ENCODE measurements at places on chromosomes 6 and 20.

GRCh38 chr6:96760153-96760687 is 77.1 kb downstream of the GPR63 start:
- DNase-seq = no peak

GRCh38 chr6:101689156-101689555 is 295.6 kb downstream of the GRIK2 start:
- no peak for DNase-seq

DNA sequence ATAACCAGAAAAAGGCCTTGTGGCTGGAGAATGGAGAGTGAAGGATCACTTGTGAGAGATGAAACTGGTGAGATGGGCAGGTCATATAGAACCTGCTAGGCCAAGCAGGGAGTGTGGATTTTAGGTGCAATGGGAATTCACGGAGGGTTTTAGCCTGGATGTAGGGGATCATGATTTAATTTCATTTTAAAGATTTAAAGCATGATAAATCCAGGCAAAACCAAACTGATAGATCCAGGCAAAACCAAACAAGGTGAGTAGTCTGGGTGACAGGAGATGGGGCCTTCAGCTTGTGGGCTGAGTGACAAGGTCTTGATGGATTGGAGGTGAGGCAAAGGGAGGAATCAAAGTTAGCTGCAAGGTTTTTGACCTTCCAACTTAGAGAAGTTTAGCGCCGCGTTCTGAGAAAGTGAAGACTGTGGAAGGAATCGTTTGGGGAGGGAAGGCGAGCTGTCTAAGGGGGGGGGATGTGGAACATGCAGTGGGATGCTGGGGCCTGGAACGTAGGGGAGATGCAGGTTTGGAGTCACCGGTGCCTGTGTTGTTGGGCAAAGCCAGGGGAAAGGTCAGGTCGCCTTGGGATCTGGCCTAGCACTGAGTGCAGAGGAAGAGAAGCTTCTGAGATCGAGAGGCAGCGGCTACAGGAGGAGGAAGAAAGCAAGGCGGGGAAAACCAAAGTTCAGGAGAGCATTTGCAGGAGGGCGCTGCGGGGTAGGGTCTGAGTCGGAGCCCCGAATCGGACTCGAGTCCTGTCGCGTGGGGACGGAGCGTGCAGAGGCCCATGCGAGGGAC is 1.3 kb upstream of the PLCG1 start:
- DNase-seq = no peak

GRCh38 chr6:146590492-146590891 is 8.3 kb upstream of the ADGB start:
- DNase-seq = no peak

- DNase-seq = no peak
These were observed 451.7 kb downstream of the QKI start for GRCh38 chr6:163866192-163866591.

GRCh38 chr6:159739341-159739740 is 12.0 kb downstream of the WTAP start:
- no peak for DNase-seq

DNA sequence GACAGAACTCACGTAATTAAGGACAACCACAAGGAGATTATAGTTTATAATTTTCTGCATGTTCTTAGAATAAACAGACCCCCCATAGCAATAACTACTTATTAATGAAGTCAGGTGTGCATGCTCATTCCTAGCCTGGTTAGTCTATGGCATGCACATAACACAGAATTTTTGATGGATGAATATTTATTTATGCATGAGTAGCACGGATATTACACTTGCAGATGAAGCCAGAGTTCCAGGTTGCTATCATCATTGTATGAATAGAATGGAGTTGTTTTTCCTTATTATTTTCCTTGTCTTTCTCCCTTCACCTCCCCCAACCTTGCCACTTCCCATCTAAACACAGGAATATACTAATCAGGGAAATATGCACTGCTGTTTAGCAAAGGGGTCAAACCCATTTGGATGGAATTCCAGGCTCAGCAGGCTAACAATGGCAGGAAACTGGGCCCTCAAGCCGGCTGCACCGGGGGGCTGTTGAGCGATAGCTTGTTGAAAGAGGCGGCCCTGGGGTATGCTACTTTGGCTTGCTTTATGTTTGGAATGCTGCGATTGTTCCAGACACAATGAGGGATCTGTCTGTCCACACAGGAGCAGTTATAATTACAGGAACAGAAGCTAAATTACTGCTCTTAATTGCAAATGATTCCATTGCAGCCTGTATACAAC is 112.6 kb downstream of the TMEM170B start:
- DNase-seq = peak; percentile 51

DNA sequence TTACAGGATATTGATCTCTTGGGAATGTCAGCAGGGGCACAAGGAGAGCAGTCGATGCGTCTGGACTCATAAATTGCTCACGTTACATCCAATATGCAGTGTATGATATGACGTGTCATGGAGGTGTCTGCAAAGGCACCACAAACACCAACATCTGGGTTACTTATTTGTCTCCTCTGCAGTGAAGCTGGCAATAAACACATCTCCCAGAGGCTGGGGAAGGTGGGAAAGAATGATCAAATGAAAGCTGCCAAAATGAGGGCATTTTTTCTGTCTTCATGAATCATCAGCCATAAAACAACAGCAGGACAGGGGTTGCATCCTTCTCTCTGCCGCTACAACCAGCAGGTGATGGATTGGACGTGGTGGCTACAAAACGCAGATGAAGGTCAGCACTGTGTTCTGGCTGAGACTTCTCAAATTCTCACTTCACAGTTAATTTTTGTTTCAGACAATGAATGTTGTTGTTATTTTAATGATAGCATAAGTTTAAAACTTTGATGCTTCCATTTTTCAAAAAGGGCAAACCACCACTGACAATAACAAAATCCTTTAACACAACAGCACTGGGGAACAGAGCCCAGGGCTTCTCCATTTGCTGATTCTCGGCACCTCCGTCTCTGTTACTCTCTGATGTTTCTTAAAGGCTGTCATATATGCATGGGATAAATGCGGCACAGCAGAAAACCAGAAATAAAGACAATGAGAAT is 47.5 kb downstream of the ERMARD start:
- no peak for DNase-seq

DNA sequence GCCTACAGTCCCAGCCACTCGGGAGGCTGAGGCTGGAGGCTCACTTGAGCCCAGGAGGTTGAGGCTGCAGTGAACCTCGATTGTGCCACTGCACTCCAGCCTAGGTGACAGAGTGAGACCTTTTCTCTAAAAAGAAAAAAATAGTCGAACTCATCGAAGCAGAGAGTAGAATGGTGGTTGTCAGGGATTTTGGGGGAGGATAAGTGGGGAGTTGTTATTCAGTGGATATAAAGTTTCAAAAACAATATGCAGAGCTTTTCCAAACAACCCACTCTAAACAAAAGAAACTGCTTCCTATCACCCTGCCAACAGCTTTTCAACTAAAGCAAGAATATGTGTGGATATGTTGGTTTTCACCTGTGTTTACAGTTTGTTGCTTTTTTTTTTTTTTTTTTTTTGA is 11.6 kb upstream of the MAK start:
- no peak for DNase-seq

DNA sequence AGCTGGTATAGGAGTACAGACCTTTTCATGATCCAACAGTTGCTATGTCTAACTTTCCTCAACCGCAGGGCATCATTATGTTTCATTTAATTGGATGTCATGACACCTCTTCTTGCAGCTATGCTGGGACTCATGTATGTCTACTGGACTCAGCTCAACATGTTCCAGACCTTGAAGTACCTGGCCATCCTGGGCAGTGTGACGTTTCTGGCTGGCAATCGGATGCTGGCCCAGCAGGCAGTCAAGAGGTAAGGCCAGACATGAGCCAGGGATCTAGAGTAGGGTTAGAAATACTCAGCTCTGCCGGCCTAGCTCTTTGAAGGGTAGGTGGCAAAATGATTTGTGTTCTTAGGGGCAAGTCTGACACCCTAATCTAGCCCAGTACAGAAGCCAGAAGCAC is 25.2 kb downstream of the GHRH start:
- DNase-seq = no peak

DNA sequence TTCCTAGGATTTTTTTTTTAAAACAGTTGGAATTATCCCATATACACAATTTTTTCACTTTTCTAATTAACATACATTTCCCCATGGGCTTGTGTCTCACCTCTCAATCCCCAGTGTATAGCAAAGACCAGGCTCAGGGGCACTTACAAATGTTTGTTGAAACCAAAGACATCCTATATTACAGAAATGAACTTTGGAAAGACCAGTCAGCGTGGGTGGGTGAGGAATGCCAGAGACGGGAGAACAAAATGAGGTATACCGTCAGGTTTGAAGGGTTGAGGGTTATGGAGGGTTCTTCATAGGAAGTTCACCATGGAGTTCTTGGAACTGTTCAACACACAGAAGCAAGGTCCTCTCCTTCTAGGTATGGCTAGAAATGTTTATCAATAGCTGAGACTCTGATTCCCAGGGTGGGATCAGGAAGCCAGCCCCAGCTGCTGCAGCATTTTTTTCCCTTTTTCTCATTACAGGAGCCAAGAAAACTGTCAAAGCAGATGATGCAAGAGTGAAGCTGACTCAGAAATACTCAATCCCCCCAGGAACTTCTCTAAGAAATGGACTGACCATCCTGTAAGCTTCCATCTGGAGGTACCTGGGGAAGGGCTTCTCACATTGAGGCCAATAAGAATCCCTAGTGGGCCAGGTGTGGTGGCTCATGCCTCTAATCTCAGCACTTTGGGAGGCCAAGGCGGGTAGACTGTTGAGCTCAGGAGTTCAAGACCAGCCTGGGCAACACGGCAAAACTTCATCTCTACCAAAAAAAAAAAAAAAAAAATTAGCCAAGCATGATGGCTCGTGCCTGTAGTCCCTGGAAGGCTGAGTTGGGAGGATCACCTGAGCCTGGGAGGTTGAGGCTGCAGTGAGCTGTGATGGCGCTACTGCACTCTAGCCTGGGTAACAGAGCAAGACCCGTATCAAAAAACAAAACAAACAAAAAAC is 15.9 kb upstream of the TBC1D20 start:
- DNase-seq = no peak

DNA sequence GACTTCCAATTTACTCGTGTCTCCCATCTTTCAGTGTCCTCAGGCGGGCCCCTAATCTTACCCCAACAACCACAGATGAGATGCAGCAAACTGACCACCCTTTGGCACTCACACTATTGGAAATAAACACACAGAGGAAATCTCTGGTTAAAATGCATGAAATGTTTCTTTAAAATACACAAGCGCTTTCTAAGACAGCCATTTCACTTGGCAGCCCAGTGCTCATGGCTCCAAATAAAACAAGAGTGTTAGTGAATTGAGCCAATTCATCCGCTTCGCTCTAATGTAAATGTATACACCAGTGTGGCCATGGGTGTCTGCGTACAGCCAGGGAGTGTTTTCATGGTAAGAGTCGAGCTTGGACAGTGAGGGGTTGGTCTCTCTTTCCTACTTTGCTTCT is 282.9 kb downstream of the CLIC5 start:
- DNase-seq = peak; percentile 36

- no peak for DNase-seq
These were observed 12.1 kb downstream of the TBX18 start for GRCh38 chr6:84752118-84752850.

DNA sequence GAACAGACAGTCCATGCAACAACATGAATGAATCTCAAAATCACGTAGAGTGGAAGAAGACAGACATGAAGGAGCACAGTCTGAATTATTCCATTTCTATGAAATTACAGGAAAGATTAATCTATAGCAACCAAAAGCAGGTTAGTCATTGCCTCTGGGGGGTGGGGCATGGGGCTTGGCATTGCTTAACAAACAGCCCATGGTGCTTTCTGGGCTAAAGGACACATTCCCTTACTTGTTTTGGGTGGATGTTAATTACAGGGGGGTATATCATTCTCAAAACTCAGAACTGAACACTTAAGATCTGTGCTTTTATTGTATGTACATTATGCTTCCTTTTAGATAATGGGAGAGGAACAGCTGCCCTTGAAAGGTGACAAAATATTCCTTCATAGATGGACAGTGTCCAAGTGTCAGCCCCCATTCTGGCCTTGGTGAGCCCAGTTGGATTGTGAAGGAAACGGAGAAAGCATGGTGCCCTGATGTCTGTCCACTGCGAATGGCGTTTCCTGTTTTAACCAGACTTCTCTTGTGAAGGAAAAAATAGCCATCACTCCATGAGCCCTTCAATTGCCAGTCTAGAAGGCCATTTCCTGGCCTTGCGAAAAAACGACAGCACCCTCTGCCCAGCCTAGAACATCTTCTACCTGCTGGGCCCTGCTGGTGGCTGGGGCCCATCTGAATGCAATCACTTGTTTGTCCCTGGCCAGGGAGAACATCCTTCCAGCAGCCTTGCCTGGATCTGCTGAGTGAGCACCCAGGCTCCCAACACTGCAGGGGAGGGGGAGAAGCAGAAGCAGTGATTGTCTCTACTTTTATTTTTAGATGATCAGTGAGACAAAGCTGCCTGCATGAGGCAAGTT is 179.7 kb downstream of the BCAS1 start:
- DNase-seq = no peak

- DNase-seq = no peak
These were observed 251.5 kb downstream of the HIVEP2 start for GRCh38 chr6:142693441-142693840.

DNA sequence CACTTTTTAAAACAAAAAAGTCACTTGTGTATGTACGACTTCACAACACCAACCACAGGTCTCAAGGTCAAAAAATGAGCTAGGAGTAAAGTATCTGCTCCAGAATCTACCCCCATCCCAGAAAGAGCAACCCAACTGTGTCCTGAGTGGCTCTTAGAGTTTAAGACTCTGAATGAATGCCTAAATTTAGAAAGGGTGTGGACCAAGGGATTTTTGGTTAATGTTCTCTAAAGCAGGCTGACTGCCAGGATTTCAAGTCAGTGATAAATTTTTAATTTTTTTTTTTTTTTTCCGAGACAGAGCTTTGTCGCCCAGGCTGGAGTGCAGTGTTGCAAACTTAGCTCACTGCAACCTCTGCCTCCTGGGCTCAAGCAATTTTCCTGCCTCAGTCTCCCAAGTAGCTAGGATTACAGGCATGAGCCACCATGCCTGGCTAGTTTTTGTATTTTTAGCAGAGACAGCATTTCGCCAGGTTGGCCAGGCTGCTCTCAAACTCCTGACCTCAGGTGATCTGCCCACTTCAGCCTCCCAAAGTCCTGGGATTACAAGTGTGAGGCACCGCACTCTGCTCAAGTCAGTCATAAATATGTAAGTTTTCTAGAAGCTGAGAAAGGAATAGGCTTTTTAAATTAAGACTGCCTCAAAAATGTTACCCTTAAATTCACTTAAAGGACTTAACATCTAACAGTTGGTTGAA is 20.2 kb downstream of the STAU1 start:
- no peak for DNase-seq

DNA sequence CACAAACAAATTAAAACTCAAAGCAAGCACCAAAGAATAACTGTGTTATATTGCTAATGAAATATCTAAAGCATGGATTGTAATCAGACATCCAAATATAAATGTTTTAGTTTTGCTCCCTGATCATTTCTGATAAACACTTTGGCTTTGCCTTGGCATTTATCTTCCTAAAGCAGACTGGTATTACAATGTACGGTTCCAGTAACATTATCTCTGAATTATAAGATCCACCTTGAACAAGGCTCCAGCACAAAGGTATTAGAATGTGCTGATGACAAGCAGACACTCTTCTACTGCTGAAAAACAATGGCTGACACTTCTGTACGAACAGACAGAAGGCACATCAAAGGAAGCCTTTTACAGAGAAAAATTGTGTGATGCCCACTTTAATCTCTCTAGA is 74.6 kb downstream of the INSM1 start:
- DNase-seq = no peak
